Activated CD4-positive, alpha-beta T cell treated with anti-CD3 and anti-CD28 coated beads, Interleukin-2, amount 50 U/mL, for 16 hours (primary cell): ENCODE measurements at places on chromosomes 6 and 20.
A peak's percentile ranks its signal among the peaks of the same experiment; 100 is the strongest.

DNA sequence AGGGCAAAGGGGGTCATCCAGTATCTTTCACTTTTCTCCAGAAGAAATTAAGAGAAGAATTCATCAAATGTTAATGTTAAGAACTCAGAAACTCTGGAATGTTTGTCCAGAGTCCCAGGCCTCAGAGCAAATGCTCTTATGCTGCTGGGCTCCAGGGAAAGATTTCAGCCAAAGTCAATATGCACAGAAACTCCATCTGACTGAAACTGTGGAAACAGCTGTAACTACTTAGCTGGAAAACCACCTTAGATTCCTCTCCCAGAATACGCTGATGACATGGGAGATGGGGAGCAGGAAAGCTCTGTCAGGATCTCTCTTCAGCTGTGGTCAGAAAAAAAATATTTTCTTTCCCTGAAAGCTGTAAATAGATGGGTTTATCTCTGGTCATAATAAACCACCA lies 559.6 kb downstream of the RFPL4B start:
- DNase-seq: no peak

GRCh38 chr20:389220-389619 lies 8.7 kb downstream of the TRIB3 start:
- no peak for DNase-seq

DNA sequence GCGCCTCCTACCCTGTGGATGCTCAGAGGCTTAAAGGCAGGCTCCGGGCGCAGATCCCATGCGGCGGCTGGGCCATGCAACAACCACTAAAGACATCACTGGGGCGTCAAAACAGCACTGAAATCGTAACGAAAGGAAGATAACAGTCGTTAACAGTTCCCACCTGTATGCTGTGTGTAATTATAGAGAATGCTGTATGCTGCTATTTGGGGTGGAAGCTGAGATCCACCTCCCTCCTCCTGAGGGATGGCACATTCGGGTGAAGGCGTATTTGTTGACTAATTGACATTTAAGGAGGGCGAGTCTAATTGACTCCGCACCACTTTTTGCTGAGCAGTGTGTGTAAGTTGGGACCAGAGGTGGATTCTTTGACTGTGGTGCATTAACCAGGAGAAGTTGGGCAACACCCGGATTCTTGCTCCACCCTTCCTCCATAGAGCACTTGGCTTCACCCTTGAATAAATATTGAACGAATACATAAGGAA lies 687 bp downstream of the SLC35A1 start:
- DNase-seq: peak; percentile 69

DNA sequence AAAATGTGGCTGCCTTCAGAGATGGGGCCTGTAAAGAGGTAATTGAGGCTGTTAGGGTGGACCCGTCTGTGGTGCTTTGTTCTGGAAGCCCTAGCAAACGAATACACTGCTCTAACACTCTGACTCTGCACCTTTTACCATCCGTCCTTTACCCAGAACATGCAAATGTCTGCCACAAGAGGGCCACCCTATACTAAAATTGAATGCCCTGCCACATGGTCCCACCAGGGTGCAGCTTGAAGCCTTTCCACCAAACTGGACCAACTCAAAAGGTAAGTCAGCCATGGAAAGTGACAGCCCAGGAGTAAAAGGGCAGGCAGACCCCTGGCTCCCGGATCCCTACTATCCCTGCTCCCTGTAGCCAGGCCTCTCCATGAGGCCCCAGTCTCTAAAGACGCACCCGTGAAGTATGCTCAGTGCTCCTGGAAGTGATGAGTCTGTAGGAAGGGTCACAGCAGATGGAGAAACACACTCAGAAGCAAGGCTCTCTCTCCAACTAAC lies 5.8 kb upstream of the BFSP1 start:
- DNase-seq: peak; percentile 81

GRCh38 chr6:143205131-143205535 lies 144.4 kb downstream of the AIG1 start:
- no peak for DNase-seq

- DNase-seq: no peak
Observed at GRCh38 chr20:63149531-63150192, 66.3 kb downstream of the YTHDF1 start.

DNA sequence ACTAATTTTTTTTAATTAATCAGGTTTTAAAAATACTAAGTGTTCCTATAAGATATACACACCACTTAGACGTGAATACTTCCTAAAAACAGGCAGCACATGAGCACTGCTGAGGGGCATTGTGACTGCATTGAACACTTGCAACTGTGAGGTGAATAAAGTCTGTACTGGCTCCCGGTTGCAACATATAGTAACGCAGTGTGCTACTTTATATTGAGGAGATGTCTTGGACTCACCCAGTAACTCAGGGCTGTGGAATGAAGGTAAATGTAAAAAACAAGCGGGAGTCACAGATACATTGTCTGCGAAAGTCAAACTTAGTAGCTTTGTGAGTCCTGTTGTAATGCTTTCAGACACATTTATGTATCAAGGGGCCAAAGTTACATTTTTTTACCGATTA lies 17.0 kb upstream of the HLA-A start:
- no peak for DNase-seq

DNA sequence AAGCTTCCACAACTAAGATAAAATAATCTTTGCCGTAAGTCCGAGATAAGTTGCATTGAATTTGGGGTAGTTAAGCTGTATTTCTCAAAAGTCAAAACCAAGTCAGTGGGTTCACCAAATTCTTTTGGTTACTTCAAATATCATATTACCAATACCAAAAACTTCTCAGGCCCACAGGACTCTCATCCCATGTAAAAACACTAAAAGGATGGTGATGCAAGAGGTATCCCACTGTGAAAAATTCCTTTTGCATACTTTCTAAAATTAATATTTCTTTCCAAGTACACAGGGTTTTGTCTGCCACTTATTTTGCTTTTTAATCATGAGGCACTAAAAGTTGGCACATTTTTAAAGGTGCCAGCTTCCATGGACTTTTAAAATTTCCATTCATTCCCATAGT lies 151.3 kb downstream of the GJA10 start:
- no peak for DNase-seq

DNA sequence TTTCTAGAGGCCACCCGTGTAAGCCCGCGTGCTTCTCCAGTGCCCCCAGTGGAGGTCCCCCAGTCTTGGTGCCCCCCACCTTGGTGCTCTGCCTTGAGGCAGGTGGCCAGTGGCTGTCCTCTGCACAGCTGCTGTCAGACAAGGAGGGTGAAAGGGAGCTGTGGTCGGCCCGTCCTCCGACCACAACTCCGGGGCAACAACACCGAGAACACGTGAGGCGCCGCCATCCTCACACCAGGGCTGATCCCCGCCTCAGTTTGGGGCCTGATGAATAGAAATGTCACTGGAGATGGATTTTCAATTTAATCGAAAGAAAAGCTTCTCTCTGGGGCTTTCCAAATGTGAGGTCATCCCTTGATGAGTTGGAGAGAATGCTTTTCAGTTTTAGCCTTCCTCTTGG lies 304.6 kb downstream of the CDH4 start:
- DNase-seq: no peak

DNA sequence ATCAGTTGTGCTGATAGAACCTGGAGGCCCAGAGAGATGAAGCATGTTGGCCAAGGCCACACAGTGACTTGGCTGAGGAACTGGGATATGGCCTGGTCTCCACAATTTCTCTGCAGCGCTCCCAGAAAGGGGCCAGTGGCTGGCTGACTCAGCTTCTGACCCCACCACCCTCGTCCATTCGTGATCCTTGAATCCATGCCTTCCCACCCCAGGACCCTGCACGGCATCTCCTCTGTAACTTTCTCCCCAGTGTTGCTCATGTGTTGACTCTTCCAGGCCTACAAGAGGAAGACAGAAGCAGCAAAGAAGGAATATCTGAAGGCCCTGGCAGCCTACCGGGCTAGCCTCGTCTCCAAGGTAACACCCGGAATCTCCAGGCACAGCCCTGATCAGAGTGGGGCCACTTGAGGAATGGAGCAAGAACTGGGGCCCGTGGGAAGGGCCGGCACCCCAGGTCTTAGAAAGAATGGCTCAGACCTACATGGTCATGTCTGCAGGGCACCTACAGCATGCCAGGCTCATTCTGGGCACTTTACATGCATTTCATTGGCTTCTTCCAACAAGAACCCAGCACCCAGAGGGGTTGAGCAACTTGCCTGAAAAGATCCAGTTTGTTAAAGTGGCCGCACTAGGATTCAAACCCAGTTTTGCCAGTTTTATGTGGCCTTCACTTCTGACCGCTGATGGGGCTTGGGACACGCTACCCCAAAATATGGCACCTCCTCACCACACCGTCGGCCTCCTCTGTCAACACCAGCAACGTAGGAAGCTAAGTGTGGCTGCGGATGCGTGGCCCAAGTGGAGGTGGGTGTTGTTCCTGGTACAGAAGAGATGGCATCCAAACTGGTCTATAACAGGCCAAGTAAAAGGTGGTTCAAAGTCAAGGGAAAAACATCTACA lies 122.2 kb downstream of the JPH2 start:
- no peak for DNase-seq

GRCh38 chr6:97052896-97053295 lies 128.4 kb downstream of the KLHL32 start:
- DNase-seq: no peak

GRCh38 chr6:157029980-157030690 lies 253.0 kb downstream of the ARID1B start:
- no peak for DNase-seq

GRCh38 chr20:15411781-15412180 lies 1074.4 kb upstream of the FLRT3 start:
- no peak for DNase-seq

DNA sequence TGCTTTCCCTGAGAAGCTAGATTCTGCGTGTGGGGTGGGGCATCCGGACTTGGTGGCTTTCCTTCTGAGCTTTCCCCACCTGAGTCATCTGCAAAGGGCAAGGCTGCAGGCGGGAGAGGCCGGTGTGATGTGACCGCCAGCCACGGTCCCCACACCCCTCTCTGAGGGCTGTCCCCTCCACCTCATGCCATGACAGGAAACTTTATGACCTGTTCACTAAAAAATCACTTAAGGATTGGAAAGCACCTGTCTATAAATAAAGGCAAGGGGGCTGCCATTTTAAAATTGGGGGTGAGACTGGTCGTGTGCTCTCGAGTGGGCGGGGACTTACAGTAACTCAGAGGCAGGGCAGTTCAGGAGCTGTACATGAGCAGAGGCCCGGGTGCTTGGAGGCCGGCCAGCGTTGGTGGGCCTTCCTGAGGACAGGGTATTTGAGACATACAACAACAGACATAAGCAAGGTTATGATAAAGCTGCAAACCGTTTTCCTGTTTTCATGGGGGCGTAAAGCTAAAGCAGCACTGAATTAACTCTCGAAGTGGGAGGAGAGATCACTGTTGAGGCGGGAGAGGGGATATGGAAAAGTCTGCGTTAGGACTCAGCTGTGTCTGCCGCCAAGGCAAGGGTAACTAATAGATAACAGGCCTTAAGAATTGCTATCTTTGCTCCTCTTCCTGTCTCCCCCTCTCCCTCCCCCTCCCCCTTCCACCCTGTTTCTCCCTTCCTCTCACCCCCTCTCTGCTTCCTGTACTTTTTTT lies 16.1 kb upstream of the SERPINB1 start:
- DNase-seq: peak; percentile 88

- DNase-seq: no peak
Observed at GRCh38 chr20:60862601-60863000, 389.5 kb upstream of the CDH4 start.

DNA sequence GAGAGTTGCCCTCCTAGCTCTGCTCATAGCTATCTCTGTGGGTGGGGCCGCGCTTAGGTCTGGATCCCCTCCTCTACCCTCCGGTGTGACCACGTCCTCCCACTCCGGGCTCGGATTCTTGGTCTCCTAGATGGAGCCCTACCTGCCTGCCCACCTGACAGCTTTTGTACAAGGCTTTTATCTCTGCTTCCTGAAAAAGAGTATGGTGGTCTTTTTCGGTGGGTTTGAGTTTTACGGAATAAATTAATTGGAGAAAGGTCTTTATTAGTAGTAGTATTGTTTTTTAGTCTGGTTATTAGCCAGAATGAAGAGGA lies 773 bp downstream of the SMAP1 start:
- no peak for DNase-seq

GRCh38 chr6:81938991-81939732 lies 186.7 kb upstream of the TENT5A start:
- DNase-seq: no peak

DNA sequence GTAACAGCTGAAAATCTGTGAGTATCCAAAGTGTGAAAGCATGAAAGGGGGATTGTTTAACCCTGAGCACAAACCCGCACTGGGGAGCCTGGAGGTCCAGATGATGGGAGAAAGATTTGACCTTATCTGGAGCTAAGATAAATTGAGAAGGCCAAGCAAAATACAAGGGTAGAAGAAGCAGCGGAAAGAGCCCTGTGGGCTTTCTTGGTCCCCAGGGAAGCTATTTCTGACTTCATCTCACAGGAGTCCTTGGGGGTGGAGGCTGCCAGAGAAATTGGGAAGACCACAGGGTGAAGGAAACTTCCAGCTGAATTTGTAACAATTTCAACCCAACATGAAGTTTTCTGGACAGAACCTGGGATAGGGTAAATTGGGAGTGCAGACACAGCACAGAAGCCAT lies 476.9 kb downstream of the MMUT start:
- DNase-seq: no peak

DNA sequence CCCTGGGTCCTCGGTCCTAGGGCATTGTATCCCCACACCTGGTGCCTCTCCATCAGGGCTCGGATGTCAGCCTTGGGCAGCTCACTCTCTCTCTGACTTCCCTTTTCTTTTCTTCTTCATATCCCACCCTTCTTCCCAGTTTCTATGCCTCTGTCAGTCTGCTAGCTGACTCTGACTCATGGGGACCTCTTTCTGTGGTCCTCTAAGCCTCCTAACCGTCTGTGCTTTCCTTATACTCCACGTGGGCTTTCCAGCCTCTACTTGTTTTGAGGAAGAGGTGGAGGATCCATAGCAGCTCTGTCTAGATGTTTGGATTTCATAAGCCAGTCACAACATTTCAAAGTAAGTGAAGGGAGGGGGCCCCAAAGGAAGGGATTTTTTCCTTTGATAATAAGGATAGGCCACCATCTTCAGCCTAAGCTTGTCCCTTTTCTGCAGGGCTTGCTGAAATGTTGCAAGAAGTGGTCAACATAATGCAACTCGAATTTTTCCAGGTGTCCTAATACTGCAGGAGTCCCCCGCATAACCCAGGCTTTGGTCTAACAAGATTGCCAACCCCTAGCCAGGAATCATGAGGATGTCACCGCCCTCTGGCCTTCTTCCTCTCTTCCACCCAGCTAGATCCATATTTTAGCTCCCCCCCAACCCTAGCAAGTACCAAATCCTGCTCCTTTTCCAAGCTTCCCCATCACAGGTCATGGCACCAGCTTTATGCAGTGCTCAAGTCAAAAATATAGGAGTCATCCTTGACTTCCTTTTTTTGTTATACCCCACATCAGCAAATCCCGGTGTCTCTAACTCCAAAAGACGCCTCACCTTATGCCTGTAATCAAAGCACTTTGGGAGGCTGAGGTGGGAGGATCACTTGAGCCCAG lies 8.7 kb upstream of the PLTP start:
- no peak for DNase-seq

DNA sequence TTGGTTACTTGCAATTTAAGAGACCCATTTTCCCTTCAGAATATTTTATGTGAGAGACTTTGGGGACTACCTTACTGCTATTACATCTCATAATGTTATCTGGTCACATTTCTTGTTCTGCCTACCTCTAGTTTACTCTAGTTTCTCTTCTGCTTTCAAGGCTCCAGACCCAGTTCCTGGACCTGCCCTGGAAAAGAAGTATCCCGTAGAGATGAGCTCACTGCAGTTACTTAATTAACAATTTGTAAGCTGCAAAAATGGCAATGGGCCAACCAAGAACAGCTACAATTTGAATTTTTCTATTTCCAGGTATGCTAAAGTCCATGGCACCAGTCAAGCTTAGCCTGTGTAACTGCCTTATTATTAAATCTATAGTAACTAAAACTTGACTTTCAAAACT lies 25.0 kb downstream of the TAB2 start:
- no peak for DNase-seq
